Caudate nucleus (tissue), 63 donors: ENCODE measurements at places on chromosomes 1 and 21.

DNA sequence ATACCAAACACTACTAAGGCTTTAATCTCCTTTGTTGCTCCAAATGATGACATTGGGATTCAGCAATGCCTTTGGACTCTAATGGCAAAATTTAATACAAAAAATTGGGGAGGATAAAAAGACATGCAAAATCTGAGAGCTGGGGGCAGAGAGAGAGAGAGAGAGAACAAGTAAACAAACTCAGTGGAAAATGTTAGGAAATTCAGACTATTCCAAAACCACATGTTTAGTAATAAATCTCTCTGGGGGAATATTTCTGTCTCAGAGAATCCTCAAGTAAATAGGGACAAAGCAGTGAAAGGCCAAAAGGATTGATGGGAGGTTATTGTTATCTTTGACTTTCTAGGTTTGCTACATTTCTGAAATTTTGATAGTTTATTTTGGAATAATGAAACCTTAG is 65.7 kb downstream of the PLA2G4A start:
- no peak for DNase-seq

DNA sequence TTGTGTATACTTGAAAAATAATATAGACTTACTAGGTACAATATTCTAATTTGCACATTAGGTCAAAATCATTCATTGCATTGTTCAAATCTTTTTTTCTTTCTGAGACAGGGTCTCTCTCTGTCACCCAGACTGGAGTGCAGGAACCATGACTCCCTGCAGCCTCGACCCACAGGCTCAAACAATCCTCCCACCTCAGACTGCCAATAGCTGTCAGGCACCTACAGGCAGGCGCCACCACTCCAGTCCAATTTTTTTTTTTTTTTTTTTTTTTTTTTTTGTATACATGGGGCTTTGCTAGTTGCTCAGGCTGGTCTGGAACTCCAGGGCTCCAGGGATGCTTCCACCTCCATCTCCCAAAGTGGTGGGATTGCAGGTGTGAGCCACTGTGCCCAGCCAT is 656.9 kb downstream of the KCNT2 start:
- DNase-seq: no peak

- DNase-seq: no peak
Measured at GRCh38 chr1:97094247-97094972, 372.8 kb downstream of the PTBP2 start.

- DNase-seq: peak; percentile 75
Measured at GRCh38 chr1:41776891-41777441, 141.8 kb downstream of the HIVEP3 start.

GRCh38 chr1:204882479-204882878 is 11.8 kb downstream of the NFASC start:
- no peak for DNase-seq

DNA sequence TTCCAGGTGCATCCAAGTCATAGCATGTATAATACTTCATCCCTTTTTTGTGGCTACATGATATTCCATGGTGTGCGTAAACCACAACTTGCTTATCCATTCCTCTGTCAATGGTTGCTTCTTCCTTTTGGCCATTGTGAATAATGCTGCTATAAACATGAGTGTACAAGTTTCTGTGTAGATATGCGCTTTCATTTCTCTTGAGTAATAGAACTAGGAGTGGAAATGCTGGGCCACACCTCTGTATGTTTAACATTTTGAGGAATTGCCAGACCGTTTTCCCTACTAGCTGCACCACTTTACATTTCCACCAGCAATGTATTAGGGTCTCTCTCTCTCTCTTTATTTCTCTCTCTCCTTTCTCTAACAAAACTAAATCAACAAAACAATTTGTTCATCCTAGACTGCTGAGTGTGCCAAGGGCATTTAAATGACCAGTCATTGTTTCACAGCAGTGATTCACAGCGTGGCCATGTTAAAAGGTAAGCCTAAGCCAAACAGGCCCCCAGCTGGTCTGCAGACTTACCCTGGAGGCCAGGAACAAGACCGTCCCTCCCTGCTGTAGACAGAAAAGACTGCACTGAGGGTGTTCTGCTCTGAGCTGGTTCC is 53.2 kb upstream of the LYST start:
- no peak for DNase-seq

GRCh38 chr1:73765551-73766233 is 432.3 kb downstream of the LRRIQ3 start:
- no peak for DNase-seq

DNA sequence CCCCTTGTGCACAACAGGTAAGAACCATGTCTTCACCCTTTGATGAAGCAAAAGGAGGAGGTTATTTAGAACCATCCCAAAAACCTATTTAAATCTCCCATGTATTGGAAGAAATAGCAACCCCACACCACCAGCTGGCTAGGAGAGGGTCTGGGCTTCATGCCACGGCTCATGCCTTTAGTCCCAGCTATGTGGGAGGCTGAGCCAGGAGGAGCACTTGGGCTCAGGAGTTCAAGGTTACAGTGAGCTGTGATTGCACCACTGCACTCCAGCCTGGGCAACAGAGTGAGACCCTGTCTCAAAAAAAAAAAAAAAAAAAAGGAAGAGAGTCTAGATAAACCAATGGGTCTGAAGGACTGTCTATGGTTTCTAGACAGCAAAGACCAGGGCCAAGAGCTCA is 197.9 kb upstream of the COA6 start:
- no peak for DNase-seq

GRCh38 chr1:20993716-20994575 is 182.8 kb downstream of the EIF4G3 start:
- DNase-seq: no peak

DNA sequence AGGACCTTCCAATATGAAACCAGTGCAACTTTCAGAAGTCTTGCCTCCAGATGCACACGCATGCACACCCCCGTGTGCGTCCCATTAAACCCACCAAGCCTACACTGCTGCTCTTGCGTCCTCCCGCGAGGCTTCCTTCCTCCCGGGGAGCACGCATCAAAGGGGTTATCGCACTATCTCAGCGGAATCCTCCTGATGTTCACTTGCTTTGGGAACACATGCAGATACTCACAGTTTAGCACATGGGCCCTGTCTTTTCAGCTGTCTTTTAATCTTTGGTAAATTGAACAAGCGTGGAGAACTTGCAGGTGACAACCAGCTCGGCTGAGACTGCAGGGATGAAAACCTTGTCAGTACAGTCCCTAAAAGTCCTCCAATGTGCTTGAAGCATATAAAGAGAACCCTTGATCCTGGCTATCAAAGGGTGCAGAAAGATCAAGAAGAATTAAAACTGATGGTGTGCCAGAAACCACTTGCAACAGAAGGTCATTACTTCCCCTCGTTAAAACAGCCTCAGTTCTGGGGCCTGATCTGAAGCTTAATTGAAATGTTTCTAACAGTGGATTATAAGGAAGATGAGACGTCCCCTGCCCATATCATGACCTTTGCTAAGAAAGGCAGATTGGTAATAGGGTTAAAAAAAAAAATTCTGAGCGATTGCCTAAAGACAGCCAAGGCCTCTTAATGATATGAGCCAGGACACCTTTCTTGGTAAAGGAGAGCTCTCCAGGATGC is 149.4 kb upstream of the LMO4 start:
- no peak for DNase-seq

GRCh38 chr1:202143011-202143767 is 1.3 kb downstream of the ARL8A start:
- no peak for DNase-seq

DNA sequence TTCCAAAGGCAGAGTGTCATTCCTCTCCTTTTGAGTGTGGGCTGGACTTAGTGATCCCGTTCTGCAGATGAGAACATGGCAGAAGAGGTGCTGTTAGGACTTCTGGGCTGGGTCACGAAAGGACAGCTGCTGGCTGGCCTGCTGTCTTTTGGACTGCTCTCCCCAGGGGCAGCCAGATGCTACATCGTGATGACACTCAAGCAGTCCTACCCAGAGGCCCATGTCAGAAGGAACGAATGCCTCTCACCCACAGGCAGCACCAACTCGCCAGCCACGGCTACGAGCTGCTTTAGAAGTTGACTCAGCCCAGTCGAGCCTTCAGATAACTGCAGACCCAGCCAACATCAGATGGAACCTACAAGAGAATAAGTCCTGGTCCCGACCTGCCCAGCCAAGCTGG is 156.5 kb downstream of the KCNJ6 start:
- no peak for DNase-seq

DNA sequence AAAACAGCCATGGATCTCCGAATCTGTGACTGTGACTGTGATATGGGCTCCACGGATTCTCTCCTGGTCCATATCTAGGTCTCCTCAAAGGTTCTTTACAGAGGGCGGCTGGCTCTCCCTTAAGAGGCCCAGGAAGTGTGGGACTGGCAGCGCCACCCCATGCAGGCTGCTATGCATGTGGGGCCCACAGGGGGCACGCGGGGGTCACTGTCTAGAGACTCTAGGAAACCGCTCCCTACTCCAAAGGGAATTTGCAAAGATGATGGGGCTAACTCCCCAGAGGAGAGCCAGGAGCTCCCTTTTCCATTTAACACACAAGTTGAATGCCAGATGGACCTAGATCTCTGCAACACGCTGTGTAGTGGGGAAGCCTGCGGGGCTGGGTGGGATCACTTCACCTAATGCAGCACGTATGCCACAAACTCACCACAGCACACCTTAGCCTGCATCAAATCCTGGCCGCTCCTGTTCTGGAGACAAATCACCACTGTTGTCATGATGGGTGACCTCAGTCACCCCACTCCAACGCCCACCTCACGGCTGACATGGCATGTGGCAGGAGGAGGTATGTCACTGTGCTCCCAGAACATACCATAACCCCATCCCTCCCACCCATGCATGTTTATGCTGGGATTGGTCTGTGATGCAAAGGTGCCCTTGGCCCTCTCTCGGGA is 61.7 kb downstream of the SLC45A1 start:
- no peak for DNase-seq

- DNase-seq: no peak
Measured at GRCh38 chr1:174874331-174875053, 125.3 kb upstream of the CACYBP start.

GRCh38 chr1:234745844-234746797 is 136.1 kb upstream of the IRF2BP2 start:
- peak; percentile 30 for DNase-seq

DNA sequence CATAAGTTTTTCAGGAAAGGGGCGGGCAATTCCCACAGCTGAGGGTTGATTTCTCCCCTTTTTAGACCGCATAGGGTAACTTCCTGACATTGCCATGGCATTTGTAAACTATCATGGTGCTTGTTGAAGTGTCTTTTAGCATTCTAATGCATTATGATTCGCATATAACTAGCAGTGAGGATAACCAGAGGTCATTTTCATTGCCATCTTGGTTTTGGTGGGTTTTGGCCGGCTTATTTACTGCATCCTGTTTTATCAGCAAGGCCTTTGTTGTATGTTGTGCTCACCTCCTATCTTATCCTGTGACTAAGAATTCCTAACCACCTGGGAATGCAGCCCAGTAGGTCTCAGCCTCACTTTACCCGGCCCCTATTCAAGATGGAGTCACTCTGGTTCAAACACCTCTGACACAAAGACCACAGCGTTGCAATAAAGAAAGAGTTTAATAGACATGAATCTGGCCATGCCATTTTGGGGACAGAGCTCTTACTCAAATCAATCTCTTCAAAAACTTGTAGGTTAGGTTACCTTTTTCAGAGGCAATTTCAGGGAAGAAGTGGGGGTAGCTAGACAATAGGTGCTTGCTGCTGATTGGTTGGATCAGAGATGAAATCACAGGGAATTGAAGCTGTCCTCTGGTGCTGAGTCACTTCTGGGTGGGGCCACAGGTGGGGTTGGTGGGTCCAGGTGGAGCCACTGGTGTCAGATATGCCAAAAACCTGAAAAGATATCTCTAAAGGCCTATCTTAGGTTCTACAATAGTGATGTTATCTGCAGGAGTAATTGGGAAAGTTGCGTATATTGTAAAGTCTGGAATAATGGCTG is 23.3 kb downstream of the TBX19 start:
- DNase-seq: no peak

- no peak for DNase-seq
Measured at GRCh38 chr1:183214021-183214970, 28.2 kb downstream of the LAMC2 start.

DNA sequence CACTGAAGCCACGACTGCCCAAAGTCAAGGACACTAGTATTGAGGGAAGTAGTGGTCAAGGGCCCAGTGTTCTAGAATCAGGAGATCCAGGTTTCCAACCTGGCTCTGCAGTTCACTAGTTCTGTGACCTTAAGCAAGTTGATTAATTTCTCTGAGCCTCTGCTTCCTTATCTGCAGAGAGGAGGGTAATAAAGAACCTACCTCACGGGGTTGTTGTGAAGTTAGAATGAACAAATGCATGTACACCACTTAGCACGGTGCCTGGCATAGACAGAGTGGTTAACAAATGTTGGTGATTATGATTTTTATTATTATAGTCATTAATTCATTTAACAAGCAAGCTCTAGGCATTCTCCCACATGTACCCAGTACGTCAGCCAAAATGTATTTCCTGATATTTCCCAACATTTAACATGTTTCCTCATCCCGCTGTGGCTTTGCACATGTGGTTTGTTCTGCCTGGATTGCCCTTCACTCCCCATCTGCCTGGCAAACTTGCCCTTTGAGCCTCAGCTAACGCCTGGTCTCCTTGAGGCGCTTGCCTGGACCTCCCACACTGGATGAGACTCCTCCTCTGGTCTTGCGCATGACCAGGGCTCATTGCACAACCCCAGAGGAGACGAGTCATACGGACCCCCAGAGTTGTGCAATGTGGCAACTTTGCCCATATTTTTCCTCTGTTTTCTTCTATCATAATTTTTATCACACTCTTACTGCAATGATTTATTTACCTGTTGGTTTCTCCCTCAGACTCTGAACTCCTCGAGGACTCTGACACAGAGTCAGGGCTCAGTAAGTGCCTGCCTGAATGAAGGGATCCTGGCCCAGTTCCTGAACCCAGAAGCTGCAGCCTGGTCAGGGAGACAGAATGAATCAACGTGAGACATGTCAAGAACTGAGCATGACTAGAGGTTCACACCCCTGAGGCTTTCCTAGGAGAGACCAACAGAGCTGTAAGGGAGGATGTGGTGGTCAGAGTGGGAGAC is 20.7 kb upstream of the MFSD2A start:
- no peak for DNase-seq

GRCh38 chr1:44651069-44651468 is 23.2 kb downstream of the TMEM53 start:
- DNase-seq: no peak

DNA sequence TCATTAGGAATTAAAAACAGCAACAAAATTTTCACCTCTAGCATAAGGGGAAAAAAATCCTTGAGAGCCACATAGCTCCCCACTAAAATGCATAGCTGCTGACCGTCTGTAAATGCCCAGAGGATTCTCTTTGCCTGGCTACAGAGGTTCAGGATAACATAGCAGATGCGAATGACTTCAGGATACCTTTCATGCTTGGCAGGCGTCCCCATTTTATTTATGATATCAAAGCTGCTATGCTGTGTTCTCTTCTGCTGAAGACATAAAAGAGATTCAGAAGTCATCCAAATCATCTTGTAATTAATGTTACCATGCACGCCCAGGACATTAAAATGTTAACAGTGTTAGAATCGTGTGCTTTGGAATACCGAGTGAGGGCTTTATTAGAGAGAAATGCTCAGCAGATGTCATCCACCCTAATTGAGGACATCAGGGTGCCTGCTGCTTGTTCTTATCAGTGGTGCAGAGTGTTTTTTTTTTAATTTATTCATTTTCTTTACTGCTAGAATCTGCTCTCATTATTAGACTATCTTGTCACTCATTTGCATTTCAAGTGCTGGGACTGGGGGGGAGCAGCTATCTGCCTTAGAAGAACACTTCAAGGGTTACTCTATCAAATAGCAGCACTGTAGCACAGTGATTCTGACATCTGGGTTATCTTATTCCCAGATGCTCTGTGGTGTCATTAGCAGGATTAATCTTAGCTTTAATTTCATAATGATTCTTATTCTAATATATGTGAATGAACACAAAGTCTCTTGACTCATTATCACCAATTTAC is 139.5 kb downstream of the ZNF326 start:
- no peak for DNase-seq
